ENCODE measurements at places on chromosomes 6 and 20.

GRCh38 chr6:68973066-68973465 is 338.0 kb downstream of the ADGRB3 start:
- no peak for DNase-seq

GRCh38 chr6:55014321-55015088 is 159.8 kb upstream of the HCRTR2 start:
- DNase-seq, result no peak

GRCh38 chr6:159982731-159983506 is 14.0 kb downstream of the IGF2R start:
- no peak for DNase-seq

DNA sequence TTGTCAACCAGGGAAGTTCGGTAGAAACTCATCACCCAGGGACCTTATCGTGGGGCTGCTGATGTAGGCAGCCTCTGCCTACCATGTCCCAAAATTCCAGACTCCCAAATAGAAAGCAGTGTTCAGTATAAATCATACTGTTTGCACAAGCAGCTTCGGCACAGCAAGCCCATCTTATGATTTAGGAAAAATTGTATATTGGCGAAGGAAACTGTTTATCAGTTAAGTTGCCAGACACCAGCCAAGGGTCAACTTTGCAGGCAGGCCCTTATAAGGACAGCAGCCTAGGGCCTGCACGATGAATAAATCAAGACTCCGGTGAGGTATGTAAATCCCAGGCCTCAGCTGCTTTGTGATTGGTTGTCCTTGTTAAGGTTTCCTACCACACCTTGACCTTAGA is 36.8 kb downstream of the GFOD1 start:
- no peak for DNase-seq

DNA sequence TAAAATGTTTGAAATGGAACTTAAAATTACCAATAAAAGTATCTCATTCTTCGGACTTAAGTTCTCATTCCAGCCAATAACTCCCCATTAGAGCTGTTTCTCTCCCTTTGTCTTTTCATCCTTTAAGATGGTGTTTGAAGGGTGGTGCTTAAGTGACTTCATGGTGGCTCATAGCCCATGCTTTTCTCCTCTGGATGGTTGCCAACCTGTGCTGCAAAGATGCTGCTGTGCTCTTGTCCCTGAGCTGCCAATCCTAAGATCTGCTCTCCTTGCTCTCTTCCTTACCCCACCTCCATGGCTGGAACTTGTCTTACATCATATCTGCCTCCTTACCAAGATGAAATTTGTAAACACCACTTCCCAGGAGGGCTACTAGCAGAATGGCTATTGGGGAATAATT is 31.6 kb upstream of the PNRC1 start:
- DNase-seq, result no peak

DNA sequence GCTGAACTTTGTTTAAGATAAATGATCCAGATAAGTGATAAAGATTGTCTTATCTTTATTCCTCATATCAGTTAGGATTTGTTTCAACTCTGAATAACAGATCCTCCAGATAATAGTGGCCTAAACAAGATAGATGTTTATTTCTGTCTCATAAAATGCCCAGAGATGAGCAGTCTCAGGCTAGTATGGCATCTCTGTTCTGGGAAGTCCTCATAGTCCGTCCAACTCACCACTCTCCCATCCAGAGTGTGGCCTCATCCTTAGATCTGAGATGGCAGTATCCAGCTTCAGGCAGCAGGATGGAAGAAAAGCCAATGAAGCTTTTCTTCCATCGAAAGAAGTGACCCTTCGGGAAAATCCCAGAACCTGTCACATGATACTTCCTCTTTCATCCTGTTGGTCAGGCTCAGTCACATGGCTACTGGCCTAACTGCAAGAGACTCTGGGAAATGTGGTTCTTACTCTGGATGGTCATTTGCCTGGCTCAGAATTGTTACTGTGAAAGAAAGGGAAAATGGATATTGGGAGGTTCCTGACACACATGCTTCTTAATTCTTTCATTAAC is 29.4 kb upstream of the TAGAP start:
- peak; percentile 35 for DNase-seq

DNA sequence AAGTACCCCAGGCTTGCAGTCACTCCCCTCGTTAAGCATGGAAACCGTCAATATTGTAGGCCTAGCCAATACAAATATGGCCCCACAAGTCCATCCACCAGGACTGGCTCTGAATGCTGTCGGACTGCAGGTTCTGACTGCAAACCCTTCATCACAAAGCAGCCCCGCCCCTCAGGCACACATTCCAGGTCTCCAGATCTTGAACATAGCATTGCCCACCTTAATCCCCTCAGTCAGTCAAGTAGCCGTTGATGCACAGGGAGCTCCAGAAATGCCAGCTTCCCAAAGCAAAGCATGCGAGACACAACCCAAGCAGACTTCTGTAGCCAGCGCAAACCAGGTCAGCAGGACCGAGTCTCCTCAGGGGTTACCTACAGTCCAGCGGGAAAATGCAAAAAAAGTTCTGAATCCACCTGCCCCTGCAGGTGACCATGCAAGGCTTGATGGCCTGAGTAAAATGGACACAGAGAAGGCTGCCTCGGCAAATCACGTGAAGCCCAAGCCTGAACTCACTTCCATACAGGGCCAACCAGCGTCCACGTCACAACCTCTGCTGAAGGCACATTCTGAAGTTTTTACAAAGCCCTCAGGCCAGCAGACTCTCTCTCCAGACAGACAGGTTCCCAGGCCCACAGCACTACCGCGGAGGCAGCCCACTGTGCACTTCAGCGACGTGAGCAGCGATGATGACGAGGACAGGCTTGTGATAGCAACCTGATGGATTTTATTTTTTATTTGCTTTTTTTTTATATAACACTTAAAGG is 126.2 kb upstream of the EDN1 start:
- DNase-seq, result no peak

DNA sequence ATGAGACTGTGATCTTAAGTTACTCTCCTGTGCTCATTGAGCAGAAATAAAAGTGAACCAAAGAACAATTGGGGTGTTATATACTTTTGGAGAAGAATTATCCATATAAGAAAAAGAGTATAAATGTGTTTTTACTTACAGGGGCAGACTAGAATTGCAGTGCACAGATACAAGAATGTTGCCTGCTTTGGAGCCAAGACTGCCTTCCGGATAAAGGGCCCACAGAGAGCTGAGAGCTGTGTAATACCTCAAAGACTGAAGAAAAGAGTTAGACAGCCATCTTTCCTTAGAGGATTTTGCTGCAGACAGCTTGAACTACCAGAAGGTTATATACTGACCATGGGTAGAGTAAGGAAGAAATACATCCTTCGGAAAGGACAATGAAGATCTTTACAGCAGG is 1235.5 kb upstream of the CITED2 start:
- DNase-seq, result no peak

GRCh38 chr6:38114976-38115625 is 295.6 kb downstream of the ZFAND3 start:
- peak; percentile 83 for DNase-seq

GRCh38 chr6:107784669-107785068 is 39.4 kb downstream of the SCML4 start:
- DNase-seq, result no peak

- no peak for DNase-seq
Measured at GRCh38 chr6:35532126-35532525, 19.4 kb upstream of the TULP1 start.

- DNase-seq, result no peak
Measured at GRCh38 chr20:699811-700338, 24.3 kb upstream of the SCRT2 start.

GRCh38 chr6:144036064-144036834 is 28.2 kb upstream of the PLAGL1 start:
- DNase-seq, result no peak

GRCh38 chr6:157841211-157841840 is 18.3 kb downstream of the SNX9 start:
- DNase-seq, result no peak

DNA sequence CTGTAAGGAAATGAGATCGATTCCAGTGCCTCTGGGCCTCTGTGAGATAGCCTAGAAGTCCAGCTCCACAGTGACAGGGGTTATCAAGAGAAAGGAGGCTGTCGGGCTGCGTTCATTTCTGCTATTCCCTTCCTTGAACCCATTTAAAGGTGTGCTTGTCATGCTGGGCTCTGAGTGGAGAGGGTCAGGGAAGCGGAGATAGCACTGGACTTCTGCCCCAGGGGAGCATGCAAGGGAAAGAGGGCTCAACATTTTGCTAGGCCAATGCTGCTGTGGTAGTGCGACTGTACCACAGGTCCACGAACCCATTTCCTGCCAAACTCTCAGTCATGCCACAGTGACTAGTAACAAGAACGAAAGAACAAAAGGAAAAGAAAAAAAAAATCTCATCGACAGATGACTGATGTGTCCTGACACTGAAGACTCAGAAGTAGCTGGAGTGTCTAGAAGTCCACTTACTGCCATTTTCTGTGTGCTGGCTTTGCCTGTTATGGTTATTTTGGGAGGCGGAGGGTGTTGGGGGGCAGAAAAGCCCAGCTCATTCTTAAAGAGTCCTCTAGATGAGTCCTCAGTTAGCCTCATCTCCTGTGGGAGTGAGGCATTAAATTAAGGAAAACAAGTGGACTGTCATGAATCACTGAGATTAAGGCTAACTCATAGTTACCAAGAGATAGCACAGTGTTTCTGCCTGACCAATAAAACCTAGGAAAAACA is 8.1 kb downstream of the NEDD9 start:
- no peak for DNase-seq

DNA sequence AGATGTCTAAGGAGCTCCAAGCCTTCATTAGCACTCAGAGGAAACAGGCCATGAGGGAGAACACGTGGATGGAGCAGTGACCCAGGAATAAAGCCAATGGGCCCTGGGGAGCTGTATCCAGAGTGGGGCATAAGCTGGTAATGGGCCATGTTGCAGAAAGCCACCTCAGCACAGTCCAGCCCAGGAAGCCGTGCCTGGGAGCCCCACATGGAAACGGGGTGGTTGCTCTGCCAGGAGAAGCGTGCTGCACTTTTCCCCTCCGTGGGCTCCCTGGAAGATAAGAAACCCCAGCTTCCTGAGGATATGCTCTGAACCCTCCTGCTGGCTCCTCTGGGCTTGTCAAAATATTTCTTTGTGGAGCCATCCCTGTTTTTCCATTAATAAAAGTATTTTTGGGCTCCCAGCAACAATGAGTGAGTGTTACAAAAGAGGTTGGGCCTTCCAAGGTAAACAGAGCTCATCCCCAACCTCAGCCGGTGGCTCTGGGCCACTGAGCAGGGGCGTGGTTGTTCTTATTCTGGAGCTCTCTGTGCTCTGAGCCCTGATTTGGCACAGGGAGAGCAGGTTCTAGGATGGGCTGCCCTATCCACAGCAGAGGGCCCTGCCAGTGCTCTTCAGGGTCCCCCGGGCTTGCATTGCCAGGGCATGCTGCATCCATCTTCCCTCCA is 31.2 kb upstream of the NFATC2 start:
- DNase-seq, result no peak

DNA sequence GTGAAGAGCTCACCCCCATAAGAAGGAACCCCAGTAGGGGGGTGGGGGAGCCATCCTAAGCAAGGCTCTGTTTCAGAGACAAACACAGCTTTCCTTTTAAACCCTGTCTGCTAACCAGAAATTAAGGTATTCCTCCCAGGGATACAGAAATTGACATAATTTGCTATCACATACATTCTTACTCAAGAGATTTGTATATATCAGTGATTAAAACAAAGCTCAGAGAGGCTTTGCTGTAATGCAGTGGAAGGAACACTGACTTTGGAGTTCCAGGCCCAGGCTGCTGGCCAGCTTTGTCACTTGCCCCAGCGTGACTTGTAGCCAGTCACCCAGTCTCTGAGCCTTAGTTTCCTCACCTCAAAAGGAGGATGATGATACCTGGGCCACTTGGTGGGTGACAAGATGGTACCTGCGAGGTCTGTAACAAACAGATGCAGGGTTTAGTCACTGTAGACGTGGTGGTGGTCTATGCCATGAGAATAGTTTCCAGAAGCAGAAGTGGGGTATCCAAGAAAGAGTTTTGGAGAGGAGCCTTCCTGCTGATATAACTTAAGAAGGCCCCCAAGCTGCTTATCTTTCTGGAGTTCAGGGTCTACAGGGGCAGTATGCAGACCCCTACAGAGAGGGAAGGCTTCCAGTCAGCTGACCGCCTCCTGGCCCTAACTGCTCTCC is 3.2 kb upstream of the FOXF2 start:
- no peak for DNase-seq

GRCh38 chr6:29593199-29593855 is 8.4 kb downstream of the OR2H2 start:
- no peak for DNase-seq

GRCh38 chr6:84674395-84674794 is 90.0 kb downstream of the TBX18 start:
- DNase-seq, result no peak

DNA sequence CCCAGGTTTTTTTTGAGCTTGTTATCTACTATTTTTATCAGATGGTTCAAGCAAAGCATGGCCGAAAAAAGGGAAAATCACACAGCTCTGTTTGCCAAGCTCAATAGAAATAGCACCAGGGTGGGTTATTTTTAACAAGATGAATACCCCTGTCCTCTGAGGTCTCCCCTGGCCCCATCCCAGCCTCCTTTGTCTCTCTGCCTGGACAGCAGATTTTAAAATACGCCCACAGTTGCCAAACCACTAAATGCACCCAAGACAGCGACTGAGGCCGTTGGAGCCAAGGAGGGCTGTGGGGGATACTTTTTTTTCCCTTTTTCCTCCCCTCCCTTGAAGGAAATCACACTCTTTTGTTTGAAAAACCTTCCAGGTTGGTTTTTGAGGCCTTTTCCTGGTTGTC is 106.6 kb downstream of the VEGFA start:
- DNase-seq, result no peak

GRCh38 chr20:57959589-57959988 is 249.8 kb upstream of the PMEPA1 start:
- DNase-seq, result no peak

DNA sequence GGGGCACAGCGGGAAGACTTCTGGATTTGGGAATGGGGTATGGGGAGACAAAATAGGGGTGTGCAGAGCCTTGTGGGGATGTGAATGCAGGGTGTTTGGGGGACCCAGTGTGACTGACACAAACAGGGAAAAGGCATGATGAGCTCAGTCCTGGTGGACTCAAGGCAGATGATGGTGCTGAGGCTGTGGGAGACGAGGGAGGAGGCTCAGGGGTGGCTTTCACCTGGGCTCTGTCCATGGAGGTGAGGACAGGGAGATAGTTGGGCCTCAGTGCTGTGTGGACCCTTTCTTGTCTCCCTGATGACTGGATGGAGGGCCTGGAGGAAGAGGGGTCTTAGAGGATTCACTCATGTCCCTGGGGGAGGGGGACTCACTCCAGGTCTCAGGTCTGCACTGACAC is 26.2 kb upstream of the MICB start:
- DNase-seq, result no peak

- no peak for DNase-seq
Measured at GRCh38 chr6:32818867-32819266, 2.1 kb upstream of the HLA-DOB start.

GRCh38 chr6:40349123-40349900 is 237.9 kb downstream of the LRFN2 start:
- DNase-seq, result peak; percentile 29

- DNase-seq, result peak; percentile 66
Measured at GRCh38 chr20:44642203-44643153, 9.0 kb downstream of the ADA start.

GRCh38 chr6:113397236-113397635 is 459.9 kb upstream of the MARCKS start:
- no peak for DNase-seq

- DNase-seq, result no peak
Measured at GRCh38 chr6:150880336-150880735, 14.8 kb downstream of the MTHFD1L start.

- DNase-seq, result no peak
Measured at GRCh38 chr6:148175550-148176188, 167.0 kb upstream of the SASH1 start.

GRCh38 chr6:108875161-108875555 is 26.9 kb downstream of the ARMC2 start:
- no peak for DNase-seq

GRCh38 chr6:84150705-84151104 is 76.7 kb downstream of the CEP162 start:
- DNase-seq, result no peak

Measured in NCI-H510A treated with DMSO at 0.1 percent for 48 hours (cell line).